GM23248 (cell line): ENCODE measurements at places on chromosomes 7 and 10. TPM values are rescaled to one million over a fixed set of nuclear protein-coding genes. Genes with fewer than 3 reads are reported as not detected.

DNA sequence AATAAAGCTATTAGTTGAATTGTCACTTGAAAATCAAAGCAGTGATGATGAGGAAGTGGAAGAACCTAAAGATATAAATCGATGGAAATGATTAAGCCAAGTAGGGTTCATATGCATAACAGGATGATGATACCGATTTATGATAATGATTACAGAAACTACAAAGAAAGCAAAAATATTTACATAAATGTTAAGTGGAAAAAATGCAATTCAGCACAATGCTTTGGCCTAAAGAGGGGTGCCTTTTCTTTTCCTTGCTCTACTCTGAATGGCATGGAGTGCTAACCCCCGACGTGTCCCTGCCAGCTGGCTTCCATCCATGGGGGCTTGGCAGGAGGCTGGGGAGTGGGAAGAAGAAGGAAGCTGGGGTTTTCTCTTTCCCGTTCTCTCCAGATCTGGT lies 240.3 kb downstream of the GATA3 start:
- DNase-seq = no peak

DNA sequence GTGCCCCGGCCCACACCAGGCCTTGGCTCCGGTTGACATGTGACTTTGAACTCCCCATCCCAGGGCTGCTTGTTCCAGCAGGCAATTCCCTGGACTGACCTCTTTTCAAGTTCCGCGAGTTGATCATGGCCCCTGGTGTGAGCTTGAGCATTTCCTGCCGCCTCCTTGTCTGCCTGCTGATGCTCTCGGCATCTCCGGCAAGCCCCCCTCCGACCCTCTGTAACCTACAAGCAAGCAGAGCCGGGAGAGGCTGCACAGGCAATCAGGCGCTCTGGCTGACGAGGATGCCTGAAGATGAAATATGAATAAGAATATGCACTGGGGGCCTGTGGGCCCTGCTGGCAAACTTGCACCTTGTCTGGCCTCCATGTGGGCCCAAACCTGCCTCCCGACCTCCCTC lies 304.9 kb upstream of the MKI67 start:
- no peak for DNase-seq

DNA sequence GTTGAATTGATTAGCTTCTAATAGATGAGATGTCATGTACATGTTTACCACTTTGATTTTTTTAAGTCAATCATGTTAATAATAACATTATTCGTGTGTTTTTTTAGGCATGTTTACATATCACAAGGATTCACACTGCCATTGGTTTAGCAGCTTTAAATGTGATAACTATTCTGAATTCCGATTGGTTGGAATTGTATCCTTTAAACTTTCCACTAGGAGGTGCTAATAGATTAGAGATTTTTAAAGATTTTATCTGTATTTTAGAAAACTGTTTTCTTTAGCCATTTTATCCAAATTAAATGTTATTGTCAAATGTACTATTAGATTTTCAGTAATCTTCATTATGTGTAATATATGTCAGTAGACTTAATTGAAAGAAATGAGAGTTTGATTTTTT lies 83.2 kb downstream of the HECTD2 start:
- DNase-seq = peak; percentile 79

DNA sequence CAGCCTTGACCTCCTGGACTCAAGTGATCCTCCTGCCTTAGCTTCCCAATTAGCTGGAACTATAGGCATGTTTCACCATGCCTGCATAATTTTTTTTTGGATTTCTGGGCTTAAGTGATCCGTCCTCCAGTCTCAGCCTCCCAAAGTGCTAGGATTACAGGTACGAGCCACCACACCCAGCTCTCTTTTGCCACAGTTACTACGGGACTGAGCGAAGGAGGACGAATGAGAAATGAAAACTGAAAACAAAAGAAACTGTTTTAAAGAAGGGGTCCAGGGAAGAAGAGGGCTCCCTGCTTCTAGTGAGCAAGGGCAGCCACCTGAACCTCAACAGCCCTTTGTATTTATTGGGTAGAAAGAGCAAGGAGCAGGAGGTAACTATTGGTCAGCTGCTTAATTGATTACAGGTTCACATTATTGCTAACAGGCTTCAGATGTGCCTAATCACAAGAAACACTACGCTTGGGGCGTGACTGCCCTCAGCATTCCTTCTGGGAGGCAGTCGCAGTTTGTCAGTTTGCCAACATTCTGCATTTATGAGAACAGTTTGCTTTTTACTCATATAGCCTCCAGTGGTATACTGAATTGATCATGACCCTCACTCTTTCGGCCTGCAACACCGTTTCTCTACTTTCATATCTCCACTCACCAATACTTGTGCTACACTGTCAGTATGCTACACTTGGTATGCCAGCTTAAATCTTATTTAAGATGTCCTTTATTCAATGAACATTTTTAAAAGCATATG lies 676.8 kb downstream of the DNAJB9 start:
- peak; percentile 59 for DNase-seq

DNA sequence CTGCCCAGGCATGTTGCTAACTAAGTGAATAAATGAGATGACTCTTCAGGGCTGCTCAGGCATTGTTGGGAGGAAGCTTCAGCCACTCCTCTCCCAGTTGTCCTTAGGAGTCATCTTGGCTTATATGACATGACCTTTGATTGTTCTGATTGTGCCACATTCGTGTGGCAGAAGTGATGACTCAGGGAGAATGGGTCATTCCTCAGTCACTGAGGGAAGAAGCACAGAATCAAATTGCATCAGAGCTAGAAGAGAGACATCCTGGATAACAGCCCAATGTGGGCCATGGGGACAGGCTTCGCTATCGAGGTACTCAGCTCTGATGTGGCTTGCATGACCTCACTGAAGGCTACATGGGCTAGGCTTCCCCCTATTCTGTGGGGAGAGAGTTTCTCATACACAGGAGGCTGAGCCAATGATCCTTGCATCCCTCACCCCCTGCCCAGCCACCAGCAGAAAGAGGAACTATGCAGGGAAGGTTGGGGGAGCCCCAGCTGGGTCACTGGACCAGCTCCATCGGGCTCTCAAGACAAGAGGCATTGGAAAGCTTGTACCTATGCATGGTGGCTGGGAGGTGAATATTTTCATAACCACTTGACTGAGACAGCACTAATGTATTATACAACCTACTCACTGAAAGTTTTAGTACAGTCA lies 6.0 kb upstream of the HMX3 start:
- peak; percentile 29 for DNase-seq

DNA sequence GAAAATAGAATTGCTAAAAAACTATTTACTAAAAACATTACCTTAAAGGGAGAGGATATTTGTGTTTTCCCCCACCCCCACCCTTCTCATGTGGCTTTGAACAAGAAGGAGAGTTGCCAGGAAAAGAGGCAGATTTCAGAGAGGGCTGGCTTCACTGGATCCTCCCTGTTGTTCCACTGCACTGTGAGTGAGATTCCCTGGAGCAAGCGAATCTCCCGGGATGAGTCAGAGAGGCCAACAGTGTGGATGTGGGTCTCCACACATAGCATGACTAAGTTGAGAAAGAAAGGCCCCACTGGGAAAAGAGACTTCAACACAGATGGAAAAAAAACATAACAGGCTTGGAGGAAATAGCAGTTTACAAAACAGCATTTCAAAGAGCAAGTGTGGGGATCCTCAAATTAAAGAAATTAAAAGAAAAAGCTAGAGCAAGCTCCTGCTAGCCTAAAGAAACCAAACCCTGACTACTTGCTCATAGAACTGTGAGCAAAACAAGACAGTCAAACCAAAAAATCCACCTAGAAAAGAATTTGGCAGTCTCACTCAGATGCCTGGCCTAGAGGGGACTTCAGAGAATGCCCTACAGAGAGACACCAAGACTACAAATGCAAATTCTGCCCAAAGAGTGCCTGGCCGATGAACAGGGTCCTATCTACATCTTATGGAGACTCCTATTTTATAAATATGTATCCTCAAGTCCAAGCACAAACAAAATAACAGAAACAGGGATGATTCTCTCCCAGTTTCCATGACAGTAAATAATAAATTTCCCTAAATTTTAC lies 3.4 kb downstream of the CAV1 start:
- DNase-seq = peak; percentile 98

- peak; percentile 73 for DNase-seq
These were observed 112.8 kb upstream of the AHR start for GRCh38 chr7:17185690-17186070.

- DNase-seq = peak; percentile 46
These were observed 15.9 kb downstream of the SKIDA1 start for GRCh38 chr10:21509341-21510240.

The GIMAP8 gene
- not detected in 2 replicates for polyA plus RNA-seq

The MYO1G gene
- polyA plus RNA-seq = 0.14 TPM in 1 of 2 replicates, not detected in the other

The XPNPEP1 gene
- 48.1 and 48.2 TPM in 2 replicates for polyA plus RNA-seq

The NEUROG3 gene
- not detected in 2 replicates for polyA plus RNA-seq

The FFAR4 gene
- polyA plus RNA-seq = not detected in 2 replicates

The EPHA1 gene
- polyA plus RNA-seq = 0.80 and 0.83 TPM in 2 replicates

The TRIP6 gene
- polyA plus RNA-seq = 68.6 and 71.3 TPM in 2 replicates

The JCAD gene
- polyA plus RNA-seq = 17.1 and 21.1 TPM in 2 replicates

The TMEM213 gene
- polyA plus RNA-seq = not detected in 2 replicates

The GIMAP5 gene
- polyA plus RNA-seq = not detected in 2 replicates
